ENCODE measurements at places on chromosomes 3 and 15.

DNA sequence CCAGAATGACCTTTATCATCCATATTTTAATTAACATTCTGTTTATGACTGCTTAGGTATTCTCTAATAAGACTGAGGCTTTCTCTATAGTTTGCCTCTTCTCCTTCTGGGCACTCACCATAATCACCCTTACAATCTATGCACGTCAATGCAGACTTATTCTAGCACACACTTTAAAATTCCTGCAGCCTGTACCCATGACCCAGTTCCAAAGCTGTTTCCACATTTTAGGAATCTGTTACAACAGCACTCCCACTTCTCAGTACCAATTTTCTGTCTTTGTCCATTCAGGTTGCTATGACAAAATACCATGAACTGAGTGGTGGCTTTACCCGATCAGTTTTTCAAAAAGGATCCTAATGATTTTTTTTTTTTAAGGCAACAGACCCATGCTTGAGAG is 103.5 kb downstream of the SOX14 start:
- DNase-seq: no peak

GRCh38 chr3:128783774-128784173 is 57.8 kb downstream of the RAB7A start:
- DNase-seq: no peak

DNA sequence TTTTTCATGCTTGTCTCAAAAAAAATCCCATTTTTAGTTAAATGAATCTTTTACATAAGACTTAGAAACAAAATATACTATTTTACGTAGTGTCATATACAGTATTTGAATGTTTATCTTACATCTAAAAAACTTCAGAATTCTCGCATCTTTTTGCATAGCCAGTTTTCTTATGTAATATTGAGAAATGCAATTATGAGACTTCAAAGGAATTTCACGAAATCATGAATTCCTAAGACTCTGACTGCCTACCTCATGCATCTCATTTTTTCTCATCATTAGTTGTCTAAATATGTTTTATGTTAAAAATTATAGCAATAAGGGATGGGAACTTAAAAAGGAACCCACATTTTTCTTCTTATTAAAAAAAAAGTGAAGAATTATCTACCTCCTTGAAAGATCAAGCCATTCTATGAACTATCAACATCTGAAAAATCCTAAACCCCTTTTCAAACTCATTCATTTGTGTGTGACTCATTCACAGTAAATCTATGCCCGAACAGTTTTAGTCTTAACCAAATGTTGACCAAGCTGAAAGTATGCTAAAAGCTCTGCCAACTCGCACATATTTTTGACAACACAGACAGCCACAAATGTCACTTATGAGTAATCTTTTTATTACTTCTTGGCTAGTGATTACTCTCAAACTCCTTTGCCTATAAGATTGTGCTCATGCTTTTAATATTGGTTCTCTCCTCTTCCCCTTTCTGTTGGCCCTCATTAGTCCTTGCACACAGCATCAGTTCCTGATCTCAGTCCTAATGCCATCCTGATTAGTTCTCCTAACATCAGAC is 115.9 kb downstream of the DCLK3 start:
- no peak for DNase-seq

DNA sequence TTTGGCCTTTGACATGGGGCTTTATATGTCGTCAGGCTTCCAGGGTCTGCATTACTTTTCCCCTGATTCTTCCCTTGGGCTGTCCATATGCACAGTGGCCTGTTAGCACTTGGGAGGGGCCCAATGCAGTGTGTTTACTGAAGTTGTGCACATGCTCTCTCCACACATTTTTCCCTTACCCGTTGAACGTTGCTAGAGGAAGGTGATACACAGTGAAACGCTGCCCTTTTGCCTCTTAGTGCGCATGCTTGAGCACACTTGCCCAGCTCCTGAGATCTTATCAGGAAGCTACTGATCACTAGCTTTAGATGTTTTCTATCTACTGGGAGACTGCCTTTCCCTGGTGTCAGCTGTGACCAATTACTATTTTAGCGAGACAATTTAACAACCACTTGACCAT is 1198.0 kb downstream of the ROBO1 start:
- DNase-seq: no peak

GRCh38 chr15:24627443-24627842 is 48.1 kb upstream of the NPAP1 start:
- DNase-seq: no peak

- no peak for DNase-seq
Observed at GRCh38 chr15:45535486-45536042, 13.0 kb upstream of the SLC30A4 start.

- DNase-seq: no peak
Observed at GRCh38 chr3:112149136-112149535, 16.1 kb upstream of the GCSAM start.

- no peak for DNase-seq
Observed at GRCh38 chr3:181920409-181920808, 208.7 kb downstream of the SOX2 start.

DNA sequence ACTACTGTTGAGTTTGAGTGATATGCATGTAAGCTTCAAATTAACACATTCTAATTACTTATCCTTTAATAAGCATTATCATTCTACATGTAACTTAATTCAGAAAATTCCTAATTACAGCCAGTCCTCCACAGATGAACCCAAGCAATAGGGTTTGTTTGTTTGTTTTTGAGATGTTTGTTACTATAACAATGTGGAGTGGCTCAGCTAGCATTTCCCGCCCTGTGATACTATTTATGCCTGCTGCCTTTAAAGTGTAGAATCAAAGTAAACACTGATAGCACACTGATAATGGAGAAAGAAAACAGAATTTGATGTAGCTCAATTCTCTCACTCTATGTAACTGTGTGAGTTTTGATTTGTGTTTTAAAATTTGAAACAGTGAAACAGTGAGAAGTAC is 105.1 kb upstream of the IGF1R start:
- DNase-seq: no peak

DNA sequence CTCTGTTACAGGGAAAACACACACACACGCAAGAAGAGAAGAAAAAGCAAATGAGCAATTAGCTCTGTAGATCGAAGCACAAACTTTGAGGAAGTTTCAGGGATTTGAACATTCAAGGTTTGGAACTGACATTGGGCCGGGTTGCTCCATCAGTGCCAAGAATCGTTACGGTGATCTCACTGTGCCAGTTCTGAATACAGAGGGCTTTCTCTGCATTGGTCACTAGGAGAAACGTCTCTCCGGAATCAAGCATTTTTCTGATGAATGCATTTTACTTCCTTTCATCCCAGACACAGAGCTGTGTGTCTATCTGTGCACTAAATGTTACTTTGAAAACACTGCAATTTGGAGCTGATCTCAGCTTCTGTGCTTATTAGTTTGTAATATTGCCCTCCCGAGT is 11.2 kb downstream of the HRH1 start:
- no peak for DNase-seq

DNA sequence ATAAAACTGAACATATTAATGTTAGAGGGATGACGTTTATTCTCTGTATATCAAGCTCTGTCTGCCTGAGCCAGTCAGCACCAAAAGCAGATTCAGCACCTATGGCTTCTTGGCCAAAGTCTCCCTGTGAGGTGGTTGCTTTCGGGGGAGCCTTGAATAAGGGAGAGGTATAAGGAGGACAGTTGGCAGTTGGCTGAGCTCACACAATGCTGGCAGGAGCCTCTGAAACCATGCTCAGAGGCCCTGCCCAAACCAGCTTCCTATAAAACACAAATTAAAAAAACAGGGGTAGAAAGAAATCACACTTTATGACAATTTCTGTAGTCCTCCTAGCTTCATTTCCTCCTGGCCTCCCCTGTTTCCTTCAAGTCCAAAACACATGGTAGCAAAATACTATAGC is 18.8 kb downstream of the ARHGEF3 start:
- no peak for DNase-seq

DNA sequence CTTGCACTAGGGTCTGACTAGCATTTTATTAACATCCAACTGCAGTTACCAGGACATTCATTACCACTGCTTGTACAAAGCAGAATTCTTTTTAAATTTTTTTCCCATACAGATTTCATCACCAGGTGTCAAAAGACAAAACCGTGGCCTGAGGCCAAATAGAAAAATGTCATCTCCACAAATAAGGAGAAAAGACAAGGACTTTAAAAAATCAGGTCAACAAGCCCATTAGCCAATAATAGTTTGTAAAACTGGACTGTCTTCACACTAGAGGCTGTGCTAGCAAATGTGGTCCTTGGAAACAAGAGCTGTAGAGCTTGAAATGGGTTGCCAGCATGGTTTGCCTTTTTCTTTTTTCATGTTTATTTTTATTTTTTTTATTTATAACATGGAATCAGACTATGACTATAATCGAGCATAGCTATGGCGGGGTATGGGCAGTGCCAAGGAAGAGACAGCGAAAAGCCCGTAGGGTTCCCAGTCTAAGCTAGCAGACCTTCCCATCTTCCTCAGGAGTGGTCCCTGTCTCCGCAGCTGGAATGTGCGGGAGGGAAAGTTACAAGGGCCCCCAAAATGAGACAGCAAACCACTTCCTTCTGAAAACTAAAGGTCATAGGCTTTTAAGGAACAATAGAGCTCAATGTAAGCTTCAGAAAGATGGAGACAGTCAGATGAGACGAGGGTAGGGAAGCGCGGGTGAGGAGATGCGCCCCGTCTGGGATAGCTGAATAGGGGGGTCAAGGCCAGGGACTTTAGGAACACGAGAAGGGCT is 1.5 kb downstream of the PTPN9 start:
- DNase-seq: no peak

DNA sequence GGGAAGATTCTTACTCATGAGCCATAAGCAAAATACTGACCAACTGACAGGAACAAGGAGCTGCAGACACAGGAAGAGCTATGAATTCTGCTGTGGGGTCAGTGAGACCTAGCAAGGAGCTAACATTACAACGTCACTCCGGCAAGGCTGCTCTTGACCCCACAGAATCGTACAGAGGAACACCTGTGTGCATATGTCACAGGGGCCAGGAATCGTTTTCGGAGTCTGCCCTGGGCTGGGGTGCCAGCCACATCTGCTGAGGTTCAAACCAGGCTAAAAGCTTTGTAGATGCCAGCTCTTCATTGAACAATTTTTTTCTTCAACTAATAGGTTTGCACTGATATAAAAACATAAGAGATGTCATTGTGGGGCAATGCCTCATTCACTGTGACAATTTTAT is 82.6 kb downstream of the LRRK1 start:
- no peak for DNase-seq

DNA sequence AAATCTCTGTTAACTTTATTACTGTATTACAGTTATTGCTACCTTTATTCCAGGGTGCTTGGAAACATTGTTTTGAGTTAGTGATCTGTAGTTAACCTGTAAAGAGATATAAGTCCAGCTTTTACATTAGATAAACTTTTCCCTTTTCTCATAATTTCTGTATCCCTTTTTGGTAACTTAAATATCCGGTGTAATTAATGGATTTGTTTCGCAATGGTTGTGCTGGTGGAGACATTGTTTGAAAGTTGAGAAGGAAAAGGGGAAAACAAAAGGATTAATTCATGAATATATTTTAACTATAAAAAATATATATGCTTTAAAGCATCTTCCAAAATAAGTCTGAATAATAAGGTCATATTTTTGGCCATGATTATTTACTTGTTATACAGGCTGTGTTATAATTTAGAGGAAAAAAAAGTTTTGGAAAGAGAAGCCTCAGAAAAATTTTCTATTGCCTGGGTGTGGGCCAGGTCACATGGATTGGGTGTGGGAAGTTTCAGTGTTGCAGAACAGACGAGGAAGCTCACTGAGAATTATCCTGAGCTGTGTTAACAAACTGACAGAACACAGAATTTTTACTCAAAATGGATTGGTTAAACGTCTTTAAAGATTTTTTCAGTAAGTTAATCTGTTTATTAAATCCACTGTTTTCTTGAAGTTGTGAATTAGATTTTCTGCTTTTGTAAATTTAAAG is 27.7 kb upstream of the IL20RB start:
- DNase-seq: no peak

- no peak for DNase-seq
Observed at GRCh38 chr15:34122771-34123183, 20.9 kb downstream of the PGBD4 start.

GRCh38 chr15:38297623-38298388 is 45.2 kb downstream of the SPRED1 start:
- DNase-seq: no peak

- DNase-seq: no peak
Observed at GRCh38 chr3:10852066-10852808, 36.2 kb downstream of the SLC6A11 start.

GRCh38 chr3:45441584-45442310 is 53.4 kb downstream of the LARS2 start:
- no peak for DNase-seq

- DNase-seq: no peak
Observed at GRCh38 chr3:189638276-189639031, 7.3 kb downstream of the TP63 start.

GRCh38 chr3:10289077-10289476 is 3.7 kb downstream of the GHRL start:
- DNase-seq: no peak

DNA sequence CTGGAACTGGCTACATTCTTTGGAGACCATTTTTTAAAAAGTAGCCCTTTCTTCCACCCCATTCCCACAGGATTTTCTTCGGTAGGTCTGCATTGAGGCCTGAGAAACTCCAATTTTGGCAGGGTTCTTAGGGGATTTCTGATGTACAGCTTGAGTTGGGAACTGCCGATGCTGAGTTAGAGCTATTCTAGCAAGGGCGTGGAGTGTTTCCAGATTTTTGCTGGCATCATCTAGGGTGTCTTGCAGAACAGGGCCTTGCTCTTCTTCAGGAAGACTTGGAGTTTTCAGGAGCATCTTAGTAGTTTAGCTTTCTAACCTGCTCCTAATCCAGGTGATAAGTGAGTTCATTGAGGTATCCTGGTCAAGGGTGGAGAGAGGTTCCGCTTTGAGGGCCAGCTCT is 41.0 kb downstream of the SV2B start:
- DNase-seq: no peak

- DNase-seq: no peak
Observed at GRCh38 chr15:40379853-40380252, 2.7 kb upstream of the KNSTRN start.

DNA sequence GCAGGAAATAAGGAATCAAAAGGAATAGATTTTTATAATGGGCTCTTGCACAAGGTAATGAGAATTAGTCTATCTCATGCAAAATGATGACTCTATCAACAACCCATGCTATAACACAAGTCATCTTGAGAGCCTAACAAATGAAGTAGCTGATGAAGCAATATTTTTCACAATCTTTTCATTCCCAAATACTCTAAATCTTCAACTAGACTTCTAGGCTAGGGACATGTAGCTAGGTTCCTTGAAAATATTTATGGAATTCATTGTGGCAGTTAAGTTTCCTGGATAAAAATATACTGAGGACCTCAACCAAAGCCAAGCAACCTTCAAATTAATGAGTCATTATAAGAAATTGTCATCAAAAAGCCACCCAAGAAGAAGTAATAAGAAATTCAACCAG is 55.4 kb downstream of the DCBLD2 start:
- DNase-seq: no peak

GRCh38 chr3:70333080-70333479 is 20.6 kb upstream of the MDFIC2 start:
- DNase-seq: no peak

- no peak for DNase-seq
Observed at GRCh38 chr3:112741983-112742382, 101.0 kb upstream of the CCDC80 start.

- no peak for DNase-seq
Observed at GRCh38 chr15:58115692-58116091, 22.5 kb upstream of the AQP9 start.

Data from activated T-helper 9 cell treated with anti-CD3 and anti-CD28 coated beads, Interleukin-2, amount 50 U/mL, for 16 hours (primary cell).